SJCRH30 (cell line): ENCODE measurements at places on chromosomes 7 and 10. TPM values are rescaled to one million over a fixed set of nuclear protein-coding genes. Genes with fewer than 3 reads are reported as not detected.

DNA sequence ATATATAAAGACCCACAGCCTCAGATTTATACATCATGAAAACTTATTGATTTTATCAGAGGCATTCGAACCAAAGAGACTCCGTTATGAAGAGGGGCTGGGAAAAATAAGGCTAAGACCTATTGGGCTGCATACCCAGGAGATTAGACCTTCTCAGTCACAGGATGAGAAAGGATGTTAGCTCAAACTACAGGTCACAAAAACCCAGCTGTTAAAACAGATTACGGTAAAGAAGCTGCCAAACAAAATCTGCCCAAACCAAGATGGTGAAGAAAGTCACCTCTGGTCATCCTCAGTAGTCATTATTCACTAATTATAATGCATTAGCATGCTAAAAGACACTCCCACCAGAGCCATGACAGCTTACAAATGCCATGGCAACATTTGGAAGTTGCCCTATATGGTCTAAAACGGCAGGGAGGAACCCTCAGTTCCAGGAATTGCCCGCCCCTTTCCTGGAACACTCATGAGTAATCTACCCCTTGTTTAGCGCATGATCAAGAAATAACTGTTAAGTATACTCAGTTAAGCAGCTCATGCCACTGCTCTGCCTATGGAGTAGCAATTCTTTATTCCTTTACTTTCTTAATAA lies 362.5 kb upstream of the PCDH15 start:
- DNase-seq: no peak

GRCh38 chr7:67692425-67692824 lies 695.8 kb downstream of the TYW1 start:
- no peak for DNase-seq

DNA sequence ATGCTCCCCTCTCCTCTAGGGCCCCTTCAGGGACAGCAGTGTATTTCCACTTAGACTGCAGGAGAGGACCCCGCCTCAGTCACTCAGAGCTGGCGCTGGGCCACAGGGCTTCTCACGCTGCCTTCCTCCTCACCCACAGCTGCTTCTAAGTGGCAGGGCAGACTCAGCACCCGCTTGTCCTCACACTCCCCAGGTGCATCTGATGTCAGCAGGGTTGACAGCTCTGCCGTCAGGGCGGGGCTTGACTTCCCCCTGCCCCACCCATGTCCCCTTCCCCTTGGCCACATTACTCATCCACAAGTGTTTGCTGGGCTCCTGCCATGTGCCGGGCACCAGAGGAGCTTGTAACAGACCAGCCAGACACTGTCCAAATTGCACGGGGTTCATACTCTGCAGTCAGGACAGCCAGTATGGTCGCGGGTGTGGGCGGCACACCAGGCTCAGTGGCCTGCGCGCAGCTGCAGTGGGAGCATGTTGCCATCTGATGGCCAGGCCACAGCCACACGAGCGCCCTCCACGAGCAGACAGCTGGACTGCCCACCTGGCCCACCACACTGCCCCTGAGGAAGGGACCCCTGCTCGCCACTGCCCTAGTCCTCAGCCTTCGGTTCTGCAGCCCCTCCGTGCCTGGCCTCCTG lies 29.3 kb upstream of the TTYH3 start:
- DNase-seq: peak; percentile 31

DNA sequence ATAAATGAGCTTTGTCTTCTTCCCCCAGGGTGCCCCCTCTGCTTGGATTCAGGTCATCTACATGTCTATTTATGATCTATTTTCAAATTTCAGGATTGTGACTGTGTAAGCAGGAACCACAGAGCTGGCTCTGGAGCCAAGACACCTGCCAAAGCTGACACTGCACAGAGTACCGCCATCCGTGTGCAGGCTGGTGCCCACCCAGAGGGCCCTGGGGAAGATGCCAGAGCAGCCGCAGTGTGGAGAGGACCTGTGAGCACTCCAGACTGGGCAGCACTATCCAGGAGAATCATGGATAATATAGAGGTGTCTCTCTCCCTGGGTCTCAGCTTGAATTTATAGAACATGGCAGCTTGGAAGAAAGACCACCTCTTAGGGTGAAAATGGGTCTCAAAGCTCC lies 577.5 kb downstream of the GRID1 start:
- no peak for DNase-seq

DNA sequence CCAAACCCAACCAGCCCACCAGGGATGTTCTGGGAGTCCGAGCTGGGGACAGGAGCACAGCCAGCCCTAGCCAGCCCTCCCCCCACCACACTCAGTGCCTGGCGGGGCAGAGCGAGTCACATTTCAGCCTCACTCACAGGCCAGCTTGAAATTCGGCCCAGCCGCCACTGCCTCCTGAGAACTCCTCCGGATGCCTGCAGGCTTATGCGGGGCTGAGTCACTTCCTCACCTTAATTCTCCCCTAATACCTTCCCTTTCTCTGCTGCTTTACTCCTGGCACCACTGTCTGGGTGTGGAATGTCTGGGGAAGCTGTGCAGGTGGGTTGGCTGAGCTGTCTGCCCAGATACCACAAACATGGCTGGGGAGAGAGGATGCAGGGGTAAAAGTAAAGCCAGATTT lies 22.6 kb upstream of the DLG5 start:
- DNase-seq: peak; percentile 78

- no peak for DNase-seq
Measured at GRCh38 chr7:130435311-130435854, 5.4 kb downstream of the CEP41 start.

GRCh38 chr7:150727381-150727780 lies 9.8 kb upstream of the GIMAP5 start:
- no peak for DNase-seq

GRCh38 chr7:42222125-42222524 lies 14.9 kb downstream of the GLI3 start:
- DNase-seq: no peak

DNA sequence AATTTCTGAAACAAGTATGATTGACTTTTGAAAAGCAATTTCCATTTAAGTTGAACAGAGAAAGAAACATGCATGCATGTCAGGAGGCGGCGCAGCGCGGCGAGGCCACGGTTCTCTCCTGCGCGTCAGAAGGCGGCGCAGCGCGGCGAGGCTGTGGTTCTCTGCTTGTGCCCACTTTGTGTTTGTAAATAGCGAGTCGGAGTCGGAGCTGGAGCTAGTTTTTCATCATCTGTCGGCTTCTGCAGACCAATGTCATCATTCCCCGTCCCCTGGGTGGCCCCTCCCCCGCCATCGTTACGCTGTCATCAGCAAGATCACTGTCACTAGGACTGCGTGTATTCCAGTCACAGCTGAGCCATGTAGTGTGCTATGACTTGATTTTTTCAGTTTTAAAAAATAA lies 49.2 kb downstream of the INPP5A start:
- DNase-seq: no peak

DNA sequence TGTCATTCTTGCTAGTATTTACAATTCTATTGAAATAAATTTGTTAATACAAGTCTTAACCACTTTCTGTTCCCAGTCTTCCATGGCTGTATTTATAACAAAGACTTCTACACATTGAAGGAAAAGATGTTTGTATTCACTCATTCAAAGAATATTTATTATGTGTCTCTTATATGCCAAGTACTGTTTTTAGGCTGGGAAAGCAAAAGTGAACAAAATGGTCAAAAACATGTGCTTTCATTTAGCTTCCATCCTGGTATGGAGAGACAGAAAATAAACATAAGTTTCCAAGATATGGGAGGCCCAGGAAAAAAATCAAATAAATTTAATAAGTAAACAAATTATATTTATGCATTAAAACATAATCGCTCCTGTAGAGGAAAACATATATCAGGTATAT lies 22.9 kb downstream of the CPED1 start:
- no peak for DNase-seq

ATOH7 gene
- total RNA-seq: 0.13 TPM in 1 of 2 replicates, not detected in the other

ZDHHC4 gene
- 56.7 and 57.8 TPM in 2 replicates for total RNA-seq

SSC4D gene
- total RNA-seq: 0.86 and 1.8 TPM in 2 replicates

GLCCI1 gene
- total RNA-seq: 9.1 and 11.8 TPM in 2 replicates

PAX4 gene
- not detected in 2 replicates for total RNA-seq

NRG3 gene
- not detected in 2 replicates for total RNA-seq

IMPDH1 gene
- total RNA-seq: 43.2 and 47.9 TPM in 2 replicates

MYOZ1 gene
- total RNA-seq: 0.26 and 0.84 TPM in 2 replicates

ACSL5 gene
- total RNA-seq: 0.06 TPM in 1 of 2 replicates, not detected in the other

FAM237B gene
- not detected in 2 replicates for total RNA-seq

TDRD1 gene
- total RNA-seq: 0.61 TPM in 2 replicates
